ENCODE measurements at places on chromosomes 7 and 10.

DNA sequence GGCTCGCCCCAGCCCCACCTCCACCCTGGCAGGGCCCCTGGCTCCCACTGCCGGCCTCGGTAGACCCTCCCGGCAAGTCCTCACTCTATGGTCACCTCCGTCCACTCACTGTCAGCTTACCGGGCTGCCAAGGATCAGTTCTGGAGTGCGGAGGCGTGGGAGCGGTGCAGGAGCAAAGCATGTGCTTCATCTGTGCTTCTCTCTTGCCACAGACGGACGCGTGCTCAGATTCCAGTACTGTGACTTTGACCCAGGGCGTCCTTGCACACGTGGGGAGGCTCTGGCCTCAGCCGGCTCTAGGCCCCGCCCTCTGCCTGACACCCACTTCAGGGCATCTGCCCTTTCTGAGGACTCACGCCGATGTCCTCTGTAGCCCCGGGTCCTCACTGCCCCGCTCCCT is 547.5 kb upstream of the FOXK1 start:
- DNase-seq: no peak

DNA sequence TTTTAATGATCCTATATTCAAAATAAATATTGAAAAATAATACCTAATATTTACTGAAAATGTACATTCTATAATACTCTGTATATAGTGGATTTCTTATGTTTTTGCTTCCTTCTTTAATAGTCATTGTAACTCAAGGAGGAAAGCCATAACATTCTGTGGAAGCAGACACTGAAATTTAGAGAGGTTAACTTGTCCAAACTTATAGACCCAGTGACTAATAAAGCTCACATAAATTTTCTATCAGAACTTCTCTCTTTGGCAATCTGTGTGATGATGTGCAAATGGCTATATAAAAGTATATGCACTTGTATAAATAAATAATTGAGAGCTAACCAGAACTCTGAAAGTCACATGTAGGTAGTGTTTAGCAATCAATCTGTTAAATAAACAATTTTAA is 26.1 kb downstream of the GNAT3 start:
- DNase-seq: no peak

- no peak for DNase-seq
These were observed 157.2 kb upstream of the KAT6B start for GRCh38 chr10:74669210-74669609.

DNA sequence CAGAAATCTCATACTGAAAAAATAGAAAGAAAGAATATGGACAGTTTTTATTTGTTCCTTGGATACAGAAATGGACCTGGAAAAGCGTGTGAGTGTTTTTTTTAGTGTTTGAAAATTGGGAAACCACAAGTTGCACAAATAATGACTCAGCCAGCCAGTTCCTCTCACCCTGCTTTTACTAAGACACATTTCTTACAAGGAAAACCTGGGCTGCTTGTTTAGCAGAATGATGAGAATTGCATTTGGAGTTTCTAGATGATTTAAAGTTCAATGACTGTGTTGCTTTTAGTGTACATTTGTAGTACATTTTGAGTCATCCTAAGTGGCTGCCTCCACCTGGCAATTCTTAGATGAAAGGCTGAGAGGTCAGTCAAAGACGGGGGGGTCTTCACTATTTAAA is 218.7 kb downstream of the ABCA13 start:
- no peak for DNase-seq

GRCh38 chr10:119364645-119365600 is 157.6 kb downstream of the GRK5 start:
- no peak for DNase-seq

GRCh38 chr10:47092831-47093230 is 181.6 kb downstream of the PTPN20 start:
- no peak for DNase-seq

DNA sequence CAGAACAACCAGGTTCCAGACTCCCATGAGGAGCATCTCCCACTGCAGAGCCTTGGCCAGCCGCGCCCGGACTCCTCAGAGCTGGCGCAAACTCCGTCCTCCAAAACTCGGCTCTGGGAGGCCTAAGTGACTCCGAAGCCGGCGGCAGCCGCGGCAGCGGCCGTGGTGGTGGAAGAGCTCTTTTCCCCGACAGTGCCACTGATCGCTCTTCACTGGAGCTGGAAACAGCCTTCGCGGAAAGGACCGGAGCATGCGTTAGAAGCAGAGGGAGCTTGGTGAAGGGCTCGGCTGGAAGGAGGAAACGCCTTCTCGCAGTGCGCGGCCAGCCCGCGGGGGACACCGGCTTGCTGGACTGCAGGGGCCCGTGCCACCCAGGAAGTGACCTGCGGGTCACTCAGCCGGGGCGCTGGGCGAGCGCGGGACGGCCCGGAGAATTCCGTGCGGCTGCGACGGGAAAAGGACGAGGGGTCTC is 5.0 kb upstream of the HOXA13 start:
- no peak for DNase-seq

DNA sequence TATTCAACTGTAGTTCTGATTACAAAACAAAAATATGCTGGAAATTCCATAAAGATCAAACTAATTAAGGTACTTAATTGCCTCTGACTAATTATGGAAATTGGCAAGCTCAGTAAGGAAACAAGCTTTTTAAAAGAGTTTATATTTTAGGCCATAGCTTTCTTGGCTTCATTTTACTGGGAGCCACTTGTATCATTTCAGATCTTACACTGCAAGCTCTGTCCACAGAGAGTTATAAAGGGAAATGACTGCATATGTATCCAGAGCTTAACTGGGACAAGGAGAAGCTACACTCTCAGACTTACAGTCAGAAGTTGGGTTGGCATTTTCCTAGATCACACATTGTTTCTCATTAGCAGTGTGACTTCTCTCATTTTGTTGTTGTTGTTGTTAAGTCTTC is 92.4 kb downstream of the LRRN3 start:
- no peak for DNase-seq
